ENCODE measurements at places on chromosomes 7 and 10.

DNA sequence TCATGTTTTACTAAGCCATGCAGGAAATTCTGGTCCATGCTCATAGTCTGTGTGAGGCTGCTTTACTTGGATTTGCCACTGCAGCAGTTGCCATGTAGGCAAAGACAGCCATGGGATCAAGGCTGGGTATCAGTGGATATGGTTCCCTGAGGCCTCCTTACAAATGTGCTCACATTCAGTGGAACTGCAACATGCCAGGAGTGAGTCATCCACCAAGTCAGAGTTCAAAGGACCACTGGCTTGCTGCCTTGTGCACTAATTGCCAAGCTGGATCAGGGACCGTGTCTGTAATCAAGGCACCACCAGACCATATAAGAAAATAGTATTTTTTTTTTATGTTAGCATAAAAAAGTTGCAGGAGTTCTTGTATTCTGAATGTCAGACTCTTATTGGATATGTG, 101.0 kb downstream of the CDCA7L start:
- DNase-seq, result no peak

DNA sequence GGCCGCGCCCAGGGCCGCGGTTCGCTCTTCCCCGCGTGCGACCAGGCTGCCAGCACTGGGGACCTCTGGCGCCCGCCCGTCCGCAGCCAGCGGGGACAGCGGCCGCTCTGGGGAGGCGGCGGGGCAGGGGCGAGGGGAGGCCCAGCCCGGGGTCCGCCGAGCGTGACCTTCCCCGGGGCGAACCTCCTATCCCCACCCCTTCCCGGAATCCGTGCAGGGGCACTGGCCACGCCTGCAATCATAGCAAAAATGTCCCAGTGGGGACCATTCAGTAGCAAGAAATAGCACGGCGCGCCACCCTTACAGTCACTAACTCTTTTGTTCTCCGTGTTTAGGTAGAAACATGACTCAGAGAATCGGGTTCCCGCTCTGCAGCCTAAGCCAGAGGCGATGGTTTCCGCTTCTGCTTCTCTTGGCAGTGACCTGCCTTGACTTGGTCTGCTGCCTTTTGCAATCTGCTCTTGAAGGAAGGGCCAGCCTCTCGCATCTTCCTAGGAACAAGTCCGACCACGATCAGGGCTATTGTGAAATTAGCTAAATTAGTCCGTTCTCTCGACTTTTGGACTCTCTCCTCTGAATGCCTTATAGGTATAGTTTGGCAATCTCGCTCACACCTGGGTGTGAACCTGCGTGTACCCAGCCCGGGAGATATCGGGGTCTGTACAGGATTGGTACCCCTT, 79.3 kb upstream of the ACBD5 start:
- DNase-seq, result no peak

- DNase-seq, result no peak
These were observed 89.1 kb upstream of the FAM180A start for GRCh38 chr7:135837675-135838074.

DNA sequence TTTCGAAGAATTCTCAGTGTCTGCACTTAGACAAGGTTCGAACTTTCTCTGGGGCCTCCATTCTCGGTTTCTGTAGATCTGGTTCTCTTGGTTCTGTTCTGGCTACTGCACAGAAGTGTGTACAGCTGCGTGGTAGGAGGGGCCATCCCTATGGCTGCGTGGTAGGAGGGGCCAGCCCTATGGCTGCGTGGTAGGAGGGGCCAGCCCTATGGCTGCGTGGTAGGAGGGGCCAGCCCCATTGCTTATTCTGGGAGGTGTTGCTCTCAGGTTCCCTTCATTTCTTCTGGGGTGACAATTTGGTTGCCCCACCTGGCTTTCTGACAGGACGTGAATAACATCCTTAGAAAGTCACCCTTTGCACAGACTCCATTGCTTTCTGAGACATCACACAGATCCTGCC, 65.2 kb upstream of the CHST15 start:
- DNase-seq, result no peak

DNA sequence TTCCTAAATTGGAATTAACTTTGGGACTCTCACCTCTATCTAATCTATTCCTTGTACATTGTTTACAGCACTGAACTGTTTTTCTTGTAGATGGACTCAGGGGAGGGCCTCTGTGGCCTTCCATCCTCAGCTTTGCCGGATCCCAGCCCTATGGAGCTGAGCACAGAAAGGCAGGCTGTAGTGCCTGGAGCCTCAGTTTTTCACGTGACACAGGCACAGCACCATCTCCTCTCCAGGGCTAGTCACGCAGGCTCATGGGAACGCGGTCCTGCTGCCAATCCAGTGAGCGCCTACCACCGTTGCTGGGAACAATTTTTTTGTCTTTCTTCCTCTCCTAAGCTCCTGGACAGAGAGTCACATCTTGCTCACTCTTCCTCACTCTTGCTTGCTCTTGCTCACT, 75.6 kb upstream of the DDC start:
- no peak for DNase-seq

DNA sequence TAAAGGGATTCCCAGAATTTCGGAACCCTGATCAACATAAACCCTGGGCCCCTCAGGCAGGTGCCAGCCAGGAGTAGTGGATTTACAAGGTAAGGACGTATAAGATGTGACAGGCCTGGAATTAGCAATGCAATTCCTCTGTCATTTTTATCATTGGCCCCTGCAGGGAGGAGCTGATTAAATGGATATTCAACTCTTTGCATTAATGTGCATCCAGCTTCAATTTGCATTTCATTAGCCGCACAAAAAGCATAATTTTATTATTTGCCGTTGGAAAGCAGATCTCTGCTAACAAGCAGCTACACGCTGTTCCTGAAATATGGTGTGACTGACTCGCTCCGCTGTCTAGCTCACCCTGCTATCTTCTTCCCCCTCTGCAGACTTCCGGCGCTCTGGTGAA, 195.8 kb downstream of the RPS24 start:
- no peak for DNase-seq

- no peak for DNase-seq
These were observed 161.6 kb downstream of the BAMBI start for GRCh38 chr10:28838908-28839307.

- no peak for DNase-seq
These were observed 53.5 kb downstream of the EPDR1 start for GRCh38 chr7:37973915-37974314.
